Stimulated activated CD4-positive, alpha-beta T cell treated with anti-CD3 and anti-CD28 coated beads, Interleukin-2, amount 100 ng/mL, for 4 hours (primary cell): ENCODE measurements at places on chromosomes 7 and 10.

GRCh38 chr10:124688889-124689670, 55.1 kb downstream of the FAM53B start:
- DNase-seq, result peak; percentile 23

GRCh38 chr7:123580406-123581161, 21.0 kb upstream of the ASB15 start:
- no peak for DNase-seq

- no peak for DNase-seq
These were observed 134.9 kb downstream of the MICU1 start for GRCh38 chr10:72490951-72491350.

DNA sequence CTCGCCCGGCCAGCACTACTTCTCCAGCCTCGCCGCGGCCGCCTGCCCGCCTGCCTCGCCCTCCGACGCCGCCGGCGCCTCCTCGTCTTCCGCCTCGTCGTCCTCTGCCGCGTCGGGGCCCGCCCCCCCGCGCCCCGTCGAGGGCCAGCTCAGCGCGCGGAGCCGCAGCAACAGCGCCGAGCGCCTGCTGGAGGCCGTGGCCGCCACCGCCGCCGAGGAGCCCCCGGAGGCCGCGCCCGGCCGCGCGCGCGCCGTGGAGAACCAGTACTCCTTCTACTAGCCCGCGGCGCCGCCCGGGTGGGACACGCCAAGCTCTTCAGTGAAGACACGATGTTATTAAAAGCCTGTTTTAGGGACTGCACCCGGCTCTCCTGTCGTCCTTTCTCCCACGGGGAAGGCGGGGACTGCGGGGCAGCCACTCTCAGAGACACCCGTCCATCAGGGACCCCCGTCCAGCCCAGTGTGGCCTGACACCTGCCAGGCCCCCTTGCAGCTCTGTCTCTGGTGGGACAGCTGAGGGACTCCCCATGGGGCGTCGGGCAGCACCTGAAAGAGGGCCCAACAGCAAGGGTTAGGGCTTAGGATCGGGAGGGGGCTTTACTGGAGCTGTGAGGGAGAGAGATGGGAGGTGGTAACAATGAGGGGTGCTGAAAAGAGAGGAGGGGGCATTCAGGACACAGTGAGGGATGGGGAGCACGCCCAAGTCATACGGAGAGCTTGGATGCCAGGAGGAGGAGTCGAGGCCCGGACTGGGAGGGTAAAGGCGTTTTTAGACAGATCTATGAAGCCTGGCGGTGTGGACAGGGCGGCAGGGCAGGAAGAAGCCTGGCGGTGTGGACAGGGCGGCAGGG, 34.7 kb downstream of the SPDYE6 start:
- no peak for DNase-seq

DNA sequence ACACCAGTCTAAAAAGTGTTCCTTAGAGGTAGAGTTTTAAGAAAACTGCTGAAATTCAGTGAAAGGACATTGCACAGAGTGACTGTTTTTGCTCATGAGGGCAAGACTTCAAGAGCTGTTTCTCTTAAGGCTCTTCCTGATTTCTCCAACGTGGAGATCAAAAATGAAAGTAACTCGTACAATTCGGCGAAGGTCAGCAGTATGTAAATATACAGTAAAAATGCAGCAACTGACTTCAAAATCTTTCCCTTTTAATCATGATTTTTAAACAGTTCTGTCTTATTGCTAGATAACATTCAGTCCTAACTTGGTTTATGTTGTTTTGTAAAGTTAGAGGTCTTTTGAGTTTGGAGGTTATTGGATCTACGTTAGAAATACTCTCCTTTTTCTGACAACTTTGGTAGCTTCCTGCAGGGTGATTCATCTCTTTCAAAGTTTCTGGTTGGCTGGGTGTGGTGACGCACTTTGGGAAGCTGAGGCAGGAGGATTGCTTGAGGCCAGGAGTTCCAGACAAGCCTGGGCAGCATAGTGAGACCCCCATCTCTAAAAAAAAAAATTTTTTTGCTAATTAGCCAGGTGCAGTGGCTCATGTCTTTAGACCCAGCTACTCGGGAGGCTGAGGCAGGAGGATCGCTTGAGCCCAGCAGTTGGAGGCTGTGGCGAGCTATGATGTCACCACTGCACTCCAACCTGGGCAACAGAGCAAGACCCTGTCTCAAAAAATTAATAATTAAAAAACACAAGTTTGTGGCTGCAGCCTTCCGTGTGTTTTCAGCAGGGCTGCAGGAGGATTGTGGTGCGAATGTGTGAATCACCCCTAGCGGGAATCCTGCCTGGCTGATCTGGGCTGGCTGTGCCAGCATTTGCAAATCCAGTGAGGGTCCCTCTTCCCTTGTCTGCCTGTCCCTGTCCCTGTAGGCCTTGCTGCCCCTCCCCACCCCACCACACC, 29.2 kb upstream of the AP5Z1 start:
- DNase-seq, result no peak

DNA sequence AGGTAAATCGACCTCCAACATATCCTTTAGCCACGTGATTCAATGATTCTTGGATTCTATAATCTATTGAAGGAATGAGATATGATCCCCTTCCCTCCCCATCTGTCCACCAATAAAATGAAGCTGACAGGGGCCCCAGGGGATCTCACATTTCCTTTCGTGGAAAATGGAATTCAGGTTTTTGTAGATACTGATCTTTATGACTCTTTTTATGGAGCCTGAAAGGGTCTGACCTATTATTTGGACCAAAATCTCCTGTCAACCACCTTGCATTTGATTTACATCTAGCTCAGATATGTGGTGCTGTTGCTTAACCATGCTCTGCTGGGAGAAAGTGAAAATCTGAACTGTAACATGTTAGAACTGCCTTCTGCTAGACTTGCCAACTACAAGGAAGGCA, 234.0 kb upstream of the CXCL12 start:
- DNase-seq, result no peak

DNA sequence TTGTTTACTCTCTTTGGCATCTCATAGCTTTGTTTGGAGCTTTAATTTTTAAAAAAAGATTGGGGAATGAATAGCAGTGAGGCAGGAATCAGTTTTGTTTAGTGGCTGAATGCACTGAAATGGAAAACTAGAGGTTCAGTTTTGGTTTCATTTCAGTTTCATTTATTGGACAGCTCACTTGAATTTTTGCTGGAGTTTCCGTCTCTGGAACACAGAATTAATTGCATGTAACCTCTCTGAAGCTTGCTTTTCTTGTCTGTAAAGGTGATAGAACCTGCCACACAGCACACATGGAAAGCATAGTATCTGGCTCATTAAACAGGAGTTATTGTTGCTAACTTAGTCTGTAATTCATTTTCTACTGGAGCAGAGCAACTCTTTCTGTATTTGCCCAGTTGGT, 7.1 kb downstream of the GRM8 start:
- no peak for DNase-seq

GRCh38 chr10:35369049-35369611, 32.8 kb downstream of the CCNY start:
- no peak for DNase-seq

GRCh38 chr7:157439761-157440160, 103.0 kb downstream of the DNAJB6 start:
- DNase-seq, result no peak

GRCh38 chr7:133540096-133540860, 287.4 kb downstream of the EXOC4 start:
- DNase-seq, result no peak

DNA sequence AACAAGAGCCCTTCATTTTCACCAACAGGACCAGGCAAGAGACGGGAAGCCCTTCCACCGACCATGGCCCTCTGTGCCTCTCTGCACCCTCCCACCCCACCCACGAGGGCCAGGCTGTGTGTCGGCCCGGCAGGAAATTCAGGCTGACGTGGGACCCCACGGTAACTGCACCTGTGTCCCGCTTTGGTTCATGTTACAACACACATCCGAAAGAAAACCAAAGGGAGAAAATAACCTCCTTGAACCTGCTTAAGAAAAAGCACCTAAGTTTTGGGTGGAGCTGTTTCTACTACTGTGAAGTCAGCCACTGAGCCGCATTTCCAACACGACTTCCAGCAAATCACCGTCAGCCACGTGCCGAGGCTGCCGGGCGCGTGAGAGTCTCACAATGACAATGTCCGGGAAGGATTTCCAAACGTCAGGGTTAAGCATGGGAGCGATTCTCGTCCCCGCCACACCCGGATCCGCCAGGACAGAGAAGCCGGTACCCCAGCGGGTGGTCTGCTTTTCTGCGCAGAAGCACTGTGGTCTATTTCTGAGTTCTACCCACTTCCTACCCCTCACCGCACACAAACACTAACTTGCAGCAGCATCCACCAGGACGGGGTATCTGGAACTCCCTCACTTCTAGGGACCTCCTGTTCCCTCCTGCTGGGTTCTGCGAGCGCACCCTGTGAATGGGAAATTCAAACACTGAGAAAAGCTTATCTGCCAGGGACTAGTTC, 36.6 kb downstream of the AMZ1 start:
- DNase-seq, result no peak

DNA sequence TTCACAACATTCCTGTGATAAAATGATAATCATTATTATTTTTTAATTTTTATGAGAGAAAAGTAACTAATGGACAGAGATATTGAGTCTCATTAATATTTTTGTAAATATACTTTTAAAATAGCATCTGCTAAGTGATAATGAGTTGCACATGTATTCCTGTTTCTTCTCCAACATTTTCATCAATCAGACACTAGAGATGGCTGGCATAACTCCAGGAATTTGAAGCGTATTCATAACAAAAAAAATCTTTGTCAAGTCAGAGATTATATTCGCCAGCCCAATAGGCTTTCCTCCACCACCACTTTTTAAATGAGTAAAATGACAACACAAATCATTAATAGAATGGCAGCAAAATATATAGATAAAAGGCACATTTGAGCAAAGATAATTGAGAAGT, 524.0 kb upstream of the KCND2 start:
- DNase-seq, result no peak

DNA sequence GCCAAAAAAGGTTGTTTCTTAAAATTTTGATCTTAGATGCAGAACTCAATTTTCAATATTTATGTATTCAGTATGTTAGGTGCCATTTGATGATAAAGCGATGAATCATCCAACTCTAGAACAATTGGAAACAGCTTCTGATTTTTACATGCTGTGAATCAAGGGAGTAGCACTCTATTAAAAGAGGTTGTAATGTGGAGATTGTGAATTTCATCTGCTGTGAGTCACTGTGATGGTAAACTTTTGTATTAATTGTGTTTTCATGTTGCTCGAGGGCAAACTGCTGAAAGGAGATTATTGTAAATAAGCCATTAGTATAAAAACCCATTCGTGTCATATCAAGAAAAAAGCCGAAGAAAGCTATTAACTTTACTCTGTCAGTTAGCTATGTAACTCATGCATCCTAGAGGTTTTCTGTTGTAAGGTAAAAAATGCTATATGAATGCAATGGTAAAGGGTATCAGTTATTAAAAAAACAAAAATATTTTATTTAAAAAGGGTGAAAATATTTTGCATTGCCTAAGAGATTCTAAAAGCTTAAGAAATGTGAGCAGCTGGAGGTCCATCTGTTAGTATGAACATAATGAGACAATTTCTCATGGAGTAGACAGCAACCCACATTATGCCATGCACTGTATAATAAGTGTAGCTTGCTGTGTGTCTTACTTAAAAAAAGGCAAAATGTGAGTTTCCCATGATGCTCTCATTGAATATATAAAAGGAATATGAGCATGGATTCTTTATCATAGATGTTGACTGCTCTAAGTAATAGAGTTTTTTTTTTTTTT, 511.0 kb upstream of the PCDH15 start:
- no peak for DNase-seq

GRCh38 chr10:70799124-70799523, 13.9 kb upstream of the TBATA start:
- DNase-seq, result no peak

DNA sequence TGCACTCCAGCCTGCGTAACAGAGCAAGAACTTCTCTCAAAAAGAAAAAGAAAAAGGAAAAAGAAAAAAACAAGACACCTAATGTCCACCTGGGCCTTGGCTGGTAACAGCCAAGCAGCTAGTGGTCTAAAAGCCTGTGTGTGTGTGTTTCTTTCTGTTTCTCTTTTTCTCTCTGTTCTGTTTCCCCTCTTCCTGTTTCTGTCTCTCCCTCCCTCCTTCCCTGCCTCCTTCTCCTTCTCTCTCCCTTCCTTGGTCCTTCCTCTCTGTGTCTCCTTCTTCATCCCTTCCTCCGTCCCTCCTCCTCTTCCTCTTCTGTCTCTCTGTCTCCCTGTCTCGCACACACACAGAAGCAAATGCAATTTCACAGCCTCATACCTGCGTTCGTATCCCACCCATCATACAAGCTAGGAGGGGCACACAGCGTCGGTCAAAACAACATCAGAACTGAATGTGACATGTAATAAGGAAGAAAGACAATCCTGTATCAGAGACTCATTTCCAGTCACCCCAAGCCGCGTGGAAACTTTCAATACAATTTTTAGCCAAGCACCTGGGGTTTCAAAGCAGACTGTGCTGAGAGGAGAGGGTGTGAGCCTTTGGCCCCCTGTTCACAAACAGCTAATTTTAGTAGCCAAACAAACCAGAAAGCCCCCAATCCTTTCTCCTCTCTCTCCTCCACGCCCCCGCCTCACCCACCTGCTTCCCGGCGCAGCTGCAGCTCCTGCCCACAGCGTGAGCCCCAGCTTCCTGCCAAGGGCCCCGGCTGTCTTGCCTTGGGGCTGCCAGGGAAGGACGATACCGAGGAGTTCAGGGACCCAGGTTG, 50.2 kb upstream of the GNA12 start:
- peak; percentile 38 for DNase-seq

GRCh38 chr10:103433858-103434257, 18.3 kb downstream of the CALHM2 start:
- DNase-seq, result no peak

GRCh38 chr7:123570390-123571182, 13.0 kb upstream of the NDUFA5 start:
- no peak for DNase-seq

- no peak for DNase-seq
These were observed 157.3 kb downstream of the NRF1 start for GRCh38 chr7:129768614-129769399.

DNA sequence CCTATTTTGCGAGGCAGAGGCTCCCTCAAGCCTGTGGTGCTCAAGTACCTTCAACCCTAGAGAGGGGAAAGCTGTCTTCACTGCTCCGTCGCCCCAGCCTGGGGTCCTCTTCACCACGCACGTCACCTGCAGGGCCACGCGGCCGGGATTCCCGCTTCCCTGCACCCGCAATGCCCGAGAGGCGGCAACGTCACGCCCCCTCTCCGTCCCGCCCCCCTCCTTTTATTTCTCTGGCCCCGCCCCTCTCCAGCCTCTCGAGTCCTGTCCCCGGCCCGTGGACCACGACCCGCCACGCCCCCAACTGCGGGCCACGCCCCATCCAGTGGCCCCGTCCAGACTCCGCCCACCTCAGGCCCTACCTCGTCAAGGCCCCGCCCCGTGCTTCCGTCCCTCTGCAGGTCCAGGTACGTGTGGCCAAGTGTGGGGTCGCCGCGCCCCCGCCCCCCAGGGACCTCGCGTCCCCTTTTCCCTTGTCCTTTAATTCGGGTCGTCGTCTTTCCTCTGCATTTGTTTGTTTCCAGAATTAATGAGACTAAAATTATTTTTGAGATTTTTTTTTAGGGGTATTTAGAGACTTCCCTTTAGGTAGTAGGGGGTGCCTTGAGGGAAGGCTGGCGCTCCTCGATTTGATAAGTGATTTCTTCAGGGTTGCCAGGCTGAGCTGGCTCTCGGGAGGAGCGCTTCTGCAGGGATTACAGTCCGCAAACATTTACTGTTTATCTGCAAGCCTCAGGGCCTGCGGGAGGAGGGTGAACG, 69.8 kb upstream of the BAIAP2L1 start:
- no peak for DNase-seq
